ENCODE measurements at places on chromosomes 7 and 10.

DNA sequence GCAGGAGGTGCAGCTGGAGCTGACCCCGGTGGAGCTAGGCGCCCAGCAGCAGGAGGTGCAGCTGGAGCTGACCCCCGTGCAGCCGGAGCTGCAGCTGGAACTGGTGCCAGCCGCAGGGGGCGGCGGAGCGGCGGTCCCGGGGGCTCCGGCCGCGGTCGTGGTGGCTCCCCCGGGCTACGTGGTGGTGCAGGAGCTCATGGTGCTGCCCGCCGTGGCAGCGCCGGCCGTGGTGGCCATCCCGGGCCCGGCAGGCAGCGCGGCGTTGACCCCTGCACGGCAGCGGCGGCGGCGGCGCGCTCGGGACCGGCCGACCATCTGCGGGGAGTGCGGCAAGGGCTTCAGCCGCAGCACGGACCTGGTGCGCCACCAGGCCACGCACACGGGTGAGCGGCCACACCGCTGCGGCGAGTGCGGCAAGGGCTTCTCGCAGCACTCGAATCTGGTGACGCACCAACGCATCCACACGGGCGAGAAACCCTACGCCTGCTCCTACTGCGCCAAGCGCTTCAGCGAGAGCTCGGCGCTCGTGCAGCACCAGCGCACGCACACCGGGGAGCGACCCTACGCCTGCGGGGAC, 6.8 kb downstream of the ZNF853 start:
- no peak for DNase-seq

DNA sequence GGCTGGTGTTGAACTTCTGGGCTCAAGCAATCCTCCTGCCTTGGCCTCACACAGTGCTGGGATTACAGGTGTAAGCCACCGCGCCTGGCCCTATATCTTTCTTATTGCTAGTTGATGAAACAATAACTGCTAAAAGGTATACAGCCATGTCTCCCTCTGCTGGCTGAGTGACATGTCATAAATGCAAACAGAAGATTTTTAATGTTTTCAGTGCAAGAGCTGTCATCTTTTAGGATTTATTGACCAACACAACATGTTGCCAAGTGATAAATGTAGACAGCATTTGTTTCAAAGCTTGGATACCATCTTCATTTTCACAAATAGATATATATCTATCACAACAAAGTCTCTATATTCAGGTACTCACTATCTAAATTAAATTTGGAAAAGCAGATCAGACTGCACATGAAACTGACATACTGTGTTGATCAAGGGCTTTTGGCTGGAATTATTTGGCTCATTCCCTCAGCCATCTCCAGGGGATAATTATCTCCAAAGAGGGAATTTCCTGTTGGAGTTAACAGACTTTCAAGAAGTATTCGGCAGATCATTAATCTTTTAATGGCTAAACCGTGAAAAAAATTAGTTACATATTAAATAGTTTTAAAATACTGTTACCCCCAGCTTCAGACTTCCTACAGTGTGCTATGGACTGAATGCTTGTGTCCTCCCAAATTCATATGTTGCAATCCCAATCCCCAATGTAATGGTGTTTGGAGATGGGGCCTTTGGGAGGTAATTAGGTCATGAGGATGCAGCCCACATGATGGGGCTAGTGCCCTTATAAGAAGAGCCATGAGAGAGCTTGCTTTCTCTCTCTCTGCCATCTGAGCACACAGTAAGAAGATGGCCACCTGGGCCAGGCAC, 41.3 kb upstream of the SRPK2 start:
- peak; percentile 57 for DNase-seq

- no peak for DNase-seq
Measured at GRCh38 chr7:150377196-150377595, 1.9 kb upstream of the ZNF775 start.

DNA sequence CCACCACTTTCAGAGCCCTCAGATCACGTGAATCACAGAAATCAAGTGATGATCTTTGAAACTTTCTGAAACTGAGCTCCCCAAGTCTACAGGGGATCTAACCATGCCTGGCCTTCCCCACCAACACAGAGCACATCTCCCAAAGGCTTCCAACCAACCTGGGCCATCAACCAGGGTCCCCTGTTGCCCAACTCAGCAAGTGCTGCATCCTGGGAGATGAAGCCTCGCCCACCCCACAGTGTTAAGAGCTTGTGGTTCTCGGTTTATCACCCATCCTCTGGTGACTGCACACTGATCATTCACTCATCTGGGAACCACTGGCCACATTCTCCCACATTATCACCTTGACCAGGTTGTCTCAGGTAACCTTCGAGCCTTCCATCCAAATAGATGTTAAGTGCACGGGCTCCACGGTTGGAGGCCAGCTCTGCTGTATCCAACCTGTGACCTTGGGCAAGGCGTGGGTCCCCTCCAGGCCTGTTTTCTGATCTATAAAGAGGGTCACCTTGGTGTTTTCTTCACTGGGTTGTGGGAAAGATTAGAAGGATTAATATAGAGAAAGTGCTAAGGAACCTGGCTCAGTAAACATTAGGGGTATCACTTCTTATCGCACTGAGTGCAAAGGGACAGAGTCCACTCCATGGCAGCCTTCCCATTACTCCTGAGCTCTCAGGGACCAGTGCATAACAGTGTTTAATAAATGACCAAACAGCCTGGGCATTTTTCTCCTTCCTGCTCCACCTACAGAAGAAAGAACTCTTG, 3.6 kb downstream of the ZNF488 start:
- DNase-seq: no peak

GRCh38 chr10:4270116-4270515, 485.1 kb upstream of the KLF6 start:
- no peak for DNase-seq

GRCh38 chr7:78605119-78605518, 806.5 kb downstream of the PHTF2 start:
- no peak for DNase-seq

DNA sequence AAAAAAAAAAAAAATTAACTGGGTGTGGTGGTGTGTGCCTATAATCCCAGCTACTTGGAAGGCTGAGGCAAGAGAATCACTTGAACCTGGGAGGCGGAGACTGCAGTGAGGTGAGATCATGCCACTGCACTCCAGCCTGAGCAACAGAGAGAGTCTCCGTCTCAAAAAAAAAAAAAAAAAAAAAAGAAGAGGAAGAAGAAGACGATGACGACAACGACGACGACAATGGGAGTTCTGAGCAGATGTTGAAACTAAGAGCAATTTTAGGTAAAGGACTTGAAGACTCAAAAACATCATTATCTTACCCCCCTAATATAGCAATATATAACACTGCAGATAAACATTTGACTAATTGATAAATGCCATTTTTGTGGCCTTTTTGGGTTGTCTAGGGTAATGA, 39.5 kb upstream of the PPP1R17 start:
- no peak for DNase-seq

- DNase-seq: no peak
Measured at GRCh38 chr10:16832351-16833080, 15.3 kb upstream of the RSU1 start.

- DNase-seq: no peak
Measured at GRCh38 chr7:85730012-85730411, 543.2 kb upstream of the SEMA3D start.

DNA sequence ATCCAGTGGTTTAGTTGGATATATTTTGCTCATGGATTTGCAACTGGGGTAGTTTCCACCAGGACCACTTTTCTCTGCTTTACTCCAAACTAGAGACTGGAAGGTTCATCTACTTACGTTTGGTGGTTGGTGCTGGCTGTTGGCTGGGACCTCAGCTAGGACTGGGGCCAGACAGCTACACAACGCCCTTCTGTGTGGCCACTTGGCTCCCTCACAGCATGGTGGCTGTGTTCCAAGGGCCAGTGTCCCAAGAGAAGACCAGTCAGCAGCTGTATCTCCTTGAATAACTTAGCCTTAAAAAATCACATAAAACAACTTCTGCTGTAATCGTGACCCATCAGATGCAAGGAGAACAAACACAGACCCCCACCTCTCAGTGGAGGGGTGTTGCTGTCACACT, 4.2 kb upstream of the KCNH2 start:
- no peak for DNase-seq

DNA sequence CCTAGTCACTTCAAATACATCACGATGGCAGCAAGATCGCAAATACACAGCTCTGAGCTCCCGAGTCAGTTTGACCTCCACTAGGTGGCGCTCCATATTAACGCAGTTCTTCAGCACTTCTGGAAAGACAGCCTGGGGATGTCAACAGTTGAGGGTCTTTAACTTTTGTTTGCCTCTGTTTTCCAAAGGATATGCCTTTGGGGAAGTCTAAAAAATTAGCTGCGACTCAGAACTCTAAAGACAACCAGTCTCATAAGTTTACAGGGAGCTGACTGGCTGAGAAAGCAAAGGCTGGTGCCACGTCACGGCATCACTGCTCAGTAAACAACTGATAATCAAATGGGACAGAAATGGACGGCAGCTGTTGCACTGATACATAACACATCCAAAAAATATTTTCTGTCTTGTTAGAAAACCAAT, 458.8 kb downstream of the SORCS1 start:
- DNase-seq: peak; percentile 50

DNA sequence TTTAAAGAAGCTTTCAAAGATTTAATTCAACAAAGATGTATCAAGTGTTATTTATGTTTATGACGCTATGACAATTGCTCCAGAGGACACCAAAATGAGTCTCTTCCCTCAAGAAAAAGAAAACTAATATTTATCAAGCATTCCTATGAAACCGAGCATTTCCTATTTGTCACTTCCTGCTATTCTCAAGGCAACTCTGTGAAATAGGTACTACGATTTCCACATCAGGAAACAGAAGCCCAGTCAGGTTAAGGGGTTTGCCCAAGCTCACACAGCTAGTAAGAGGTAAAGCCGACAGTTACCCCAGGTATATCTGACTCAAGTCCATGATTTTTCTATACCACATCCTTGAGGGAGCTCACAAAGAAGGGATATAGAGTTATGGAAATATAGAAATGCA, 85.9 kb downstream of the TRIL start:
- no peak for DNase-seq

DNA sequence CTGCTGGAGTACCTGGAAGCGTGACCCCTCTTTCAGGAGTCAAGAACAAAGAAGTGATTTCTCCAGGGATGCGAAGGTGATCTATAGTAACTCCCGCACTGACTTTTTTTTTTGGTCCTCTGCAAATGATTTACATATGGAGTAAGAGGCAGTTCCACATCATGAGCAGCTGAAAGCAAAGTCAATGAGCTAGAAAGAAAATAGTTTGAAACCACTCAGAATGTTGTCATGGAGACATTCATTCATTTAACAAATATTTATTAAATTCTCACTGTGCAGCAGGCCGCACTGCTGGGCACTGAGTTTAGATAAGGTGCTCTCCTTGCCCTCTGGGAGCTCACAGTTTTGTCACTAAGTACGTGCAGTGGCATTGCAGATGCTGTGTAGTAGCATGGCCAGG, 206.7 kb downstream of the CAMK1D start:
- no peak for DNase-seq

DNA sequence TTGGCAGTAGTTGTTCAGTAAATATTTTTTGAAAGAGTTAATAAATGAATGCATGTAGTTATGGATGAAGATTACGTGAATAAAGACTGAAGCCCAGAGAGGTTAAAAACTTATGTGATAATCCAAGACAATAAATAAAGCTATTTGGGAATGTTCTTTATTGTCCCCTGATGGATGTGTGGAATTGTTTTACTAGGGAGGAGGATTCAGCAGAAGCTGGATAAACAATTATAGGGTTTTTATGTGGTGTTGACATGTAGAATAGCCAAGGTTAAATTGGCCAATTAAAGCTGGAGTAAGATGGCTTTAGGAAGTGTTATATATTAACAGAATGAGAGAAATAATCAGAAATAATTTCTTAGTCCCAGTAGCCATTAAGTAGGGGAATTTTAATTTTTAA, 66.0 kb downstream of the CNNM2 start:
- DNase-seq: no peak

- DNase-seq: peak; percentile 71
Measured at GRCh38 chr7:141071260-141071854, 2.5 kb upstream of the TMEM178B start.

- peak; percentile 62 for DNase-seq
Measured at GRCh38 chr7:100642534-100642907, 1.2 kb upstream of the TFR2 start.

DNA sequence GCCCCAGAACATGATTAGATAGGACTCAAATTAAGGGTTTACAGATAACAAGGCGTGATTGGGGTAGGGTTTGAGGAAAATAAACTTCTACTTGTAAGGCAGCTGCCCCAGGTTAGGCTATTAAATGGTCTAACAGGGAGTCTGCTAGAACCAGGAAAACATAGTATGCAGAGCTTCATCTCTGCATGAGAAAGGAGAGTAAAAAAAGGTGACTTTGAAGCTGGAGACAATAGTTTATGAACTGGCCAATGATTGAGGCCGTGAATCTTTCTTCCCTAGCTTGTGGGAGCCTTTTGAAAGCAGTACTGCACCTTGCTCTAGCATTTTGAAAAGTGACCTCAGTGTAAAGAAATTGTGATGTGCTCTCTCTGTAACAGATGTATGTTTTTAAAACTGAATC, 48.5 kb upstream of the STARD3NL start:
- no peak for DNase-seq

GRCh38 chr7:29486191-29486700, 77.4 kb upstream of the PRR15 start:
- DNase-seq: no peak

DNA sequence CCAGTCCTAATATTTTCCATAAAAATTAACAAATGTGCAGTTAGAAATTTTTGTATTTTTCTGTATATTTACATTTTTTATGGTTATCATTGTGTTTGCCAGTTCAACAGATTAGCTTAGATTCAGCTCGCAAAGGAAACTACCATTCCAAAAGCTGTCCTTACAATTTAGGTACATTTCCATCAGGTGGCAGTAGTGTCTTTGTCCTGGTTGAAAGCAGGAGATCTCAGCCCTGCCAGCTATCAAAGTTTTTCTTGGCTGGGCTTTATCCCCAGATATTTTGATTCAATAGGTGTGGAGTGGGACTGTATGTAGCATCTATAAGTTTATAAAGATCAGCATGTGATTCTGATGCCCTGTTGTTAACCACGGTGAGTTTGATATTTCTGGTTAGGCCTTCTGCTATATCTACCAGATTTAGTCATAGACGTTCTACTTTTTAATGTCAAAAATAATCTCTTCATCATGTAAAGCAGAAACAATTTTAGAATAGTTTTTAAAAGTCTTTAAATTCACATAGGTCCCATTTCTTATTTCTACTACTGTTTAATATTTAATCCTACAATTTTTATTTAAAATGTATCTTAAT, 15.5 kb upstream of the ICA1 start:
- DNase-seq: no peak

DNA sequence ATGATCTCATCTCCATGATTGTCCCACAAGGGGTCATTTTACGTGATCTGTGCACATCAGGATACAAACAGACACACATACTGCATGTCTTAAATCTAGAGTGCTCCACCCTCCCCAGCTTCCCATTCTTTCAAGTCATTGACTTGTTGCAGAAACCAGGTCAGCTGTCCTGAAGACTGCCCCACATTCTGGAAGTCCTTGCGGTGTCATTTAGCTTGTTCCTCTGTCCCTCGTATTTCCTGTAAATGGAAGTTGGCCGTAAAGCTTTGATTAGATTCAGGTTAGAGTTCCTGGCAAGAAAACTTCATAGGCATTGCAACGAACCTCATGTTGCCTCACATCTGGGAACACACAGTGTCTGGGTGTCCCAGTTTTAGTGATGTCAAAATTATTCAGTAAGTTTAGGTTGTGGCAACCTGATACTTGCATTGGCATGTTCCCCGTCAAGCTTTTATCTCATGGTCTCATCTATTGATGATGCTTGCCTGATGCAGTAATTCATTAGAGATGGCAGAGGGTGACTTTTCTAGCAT, 417.4 kb upstream of the GALNT17 start:
- no peak for DNase-seq
